A549 treated with CORT108297 at 1 μM for 4 hours (cell line): ENCODE measurements at places on chromosomes 13 and 19. TPM values are rescaled to one million over a fixed set of nuclear protein-coding genes. Genes with fewer than 3 reads are reported as not detected.

IQCN gene
- 0.48 to 0.68 TPM (median 0.50 TPM) in 5 replicates for total RNA-seq

FOXA3 gene
- total RNA-seq = 0.74 to 1.1 TPM (median 0.83 TPM) in 5 replicates

ZNF541 gene
- not detected in 5 replicates for total RNA-seq

JUND gene
- total RNA-seq = 25.7 to 58.5 TPM (median 52.9 TPM) in 5 replicates

FGF14 gene
- 0.12 TPM in 1 of 5 replicates, not detected in the others for total RNA-seq

NOP53 gene
- total RNA-seq = 239 to 288 TPM (median 245 TPM) in 5 replicates

LILRA1 gene
- not detected in 5 replicates for total RNA-seq

UHRF1 gene
- 42.9 to 49.8 TPM (median 46.6 TPM) in 5 replicates for total RNA-seq

ZNF714 gene
- 2.1 to 3.3 TPM (median 2.9 TPM) in 5 replicates for total RNA-seq

LDLR gene
- total RNA-seq = 24.0 to 29.8 TPM (median 26.6 TPM) in 5 replicates

NCR1 gene
- total RNA-seq = not detected in 5 replicates

NAPSA gene
- total RNA-seq = 1.2 to 1.6 TPM (median 1.3 TPM) in 5 replicates

GPALPP1 gene
- 8.5 to 14.0 TPM (median 10.0 TPM) in 5 replicates for total RNA-seq

ZNF415 gene
- total RNA-seq = not detected in 5 replicates

PTOV1 gene
- total RNA-seq = 106 to 161 TPM (median 152 TPM) in 5 replicates

TSHZ3 gene
- 2.2 to 3.7 TPM (median 3.1 TPM) in 5 replicates for total RNA-seq

CPAMD8 gene
- total RNA-seq = 0.08 to 0.23 TPM in 2 of 5 replicates, not detected in the others

CYP4F8 gene
- not detected in 5 replicates for total RNA-seq

KMT5C gene
- total RNA-seq = 5.8 to 11.4 TPM (median 9.7 TPM) in 5 replicates

ZNF493 gene
- total RNA-seq = 0.02 to 0.23 TPM (median 0.16 TPM) in 5 replicates

PRTN3 gene
- 0.27 to 0.56 TPM (median 0.34 TPM) in 5 replicates for total RNA-seq

EXOC3L2 gene
- 0.58 to 1.8 TPM (median 1.3 TPM) in 5 replicates for total RNA-seq

ANO8 gene
- 2.5 to 5.1 TPM (median 4.4 TPM) in 5 replicates for total RNA-seq

PLK5 gene
- total RNA-seq = 0.05 TPM in 1 of 5 replicates, not detected in the others

IL4I1 gene
- total RNA-seq = 0.61 to 1.2 TPM (median 0.96 TPM) in 5 replicates

MAP2K7 gene
- 12.3 to 18.3 TPM (median 17.0 TPM) in 5 replicates for total RNA-seq

LRG1 gene
- total RNA-seq = 0.07 to 0.25 TPM (median 0.09 TPM) in 4 of 5 replicates, not detected in the other
